NCI-H1930 (cell line): ENCODE measurements at places on chromosomes 3 and 15.

DNA sequence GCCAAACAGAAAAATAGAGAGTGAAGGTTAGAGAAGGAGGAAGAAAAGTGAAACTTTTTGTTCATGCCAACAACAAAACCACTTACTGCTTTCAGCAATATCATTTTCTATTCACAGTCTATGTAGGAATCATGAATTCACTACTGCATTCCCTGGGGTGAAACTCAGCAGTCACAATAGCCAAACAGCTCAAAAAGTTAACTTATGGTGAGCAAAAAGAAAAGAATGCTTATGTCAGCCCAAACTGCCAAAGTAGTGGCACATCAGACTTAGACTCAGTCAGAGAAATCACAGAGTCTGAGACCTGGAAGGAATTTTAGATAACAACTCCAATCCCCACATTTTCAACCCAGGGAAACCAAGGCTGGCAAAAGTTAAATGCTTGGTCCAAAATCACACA is 238.7 kb upstream of the TMCO5A start:
- DNase-seq: no peak

DNA sequence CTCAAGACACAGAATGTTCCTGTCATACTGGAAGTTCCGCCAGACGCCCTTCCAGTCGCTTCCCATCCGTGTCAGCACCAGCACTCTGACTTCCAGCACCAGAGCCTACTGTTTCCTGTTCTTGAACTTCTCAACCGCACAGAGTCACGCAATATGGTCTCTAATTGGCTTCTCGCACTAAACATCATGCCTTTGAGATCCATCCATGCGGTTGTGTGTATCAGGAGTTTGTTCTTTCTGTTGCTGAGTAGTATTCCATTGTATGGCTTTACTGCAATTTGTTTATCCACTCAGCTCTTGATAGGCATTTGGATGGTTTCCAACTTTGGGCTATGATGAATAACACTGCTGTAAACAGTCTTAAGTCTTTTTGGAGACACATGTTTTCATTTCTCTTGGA is 112.1 kb downstream of the LRRK1 start:
- DNase-seq: no peak

DNA sequence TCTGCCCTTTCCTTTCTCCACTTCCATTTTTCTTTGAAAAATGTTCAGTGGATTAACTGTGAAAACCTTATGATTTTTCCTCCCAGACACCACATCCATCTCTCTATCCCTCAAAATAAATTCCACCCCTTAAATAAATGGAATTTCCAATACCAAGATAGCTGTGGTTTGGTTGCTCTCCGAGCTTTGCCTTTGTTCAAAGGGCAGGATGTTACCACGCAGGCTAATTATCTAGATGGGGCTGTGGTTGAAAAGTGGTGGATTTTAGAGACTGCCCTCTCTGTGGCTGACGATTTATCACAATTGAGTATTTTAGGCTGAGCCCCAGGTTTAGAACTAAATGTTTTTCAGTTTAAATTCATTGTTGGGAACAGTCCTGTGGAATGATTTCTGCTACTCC is 36.9 kb upstream of the CMSS1 start:
- no peak for DNase-seq

DNA sequence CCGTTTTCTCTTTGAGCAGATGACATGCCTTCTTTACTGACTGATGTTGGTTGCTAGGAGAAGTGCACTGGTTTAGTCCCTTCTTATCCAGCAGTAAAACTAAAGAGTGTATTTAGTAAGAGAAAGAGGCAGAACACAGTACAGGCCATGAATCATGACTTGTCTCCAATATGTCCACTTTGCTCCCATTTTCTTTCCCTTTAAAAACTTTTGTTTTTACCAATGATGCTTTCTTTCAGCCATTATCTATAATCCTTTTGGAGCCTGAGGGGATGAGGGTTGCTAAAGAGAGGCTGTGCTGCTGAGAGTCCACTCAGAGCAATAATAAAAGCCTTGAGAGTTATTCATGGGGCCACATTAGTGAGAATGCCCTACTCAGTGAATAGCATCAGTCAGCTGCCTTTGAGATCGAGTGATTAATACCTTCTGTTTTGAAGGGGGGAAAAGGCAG is 12.2 kb downstream of the ROBO2 start:
- no peak for DNase-seq

DNA sequence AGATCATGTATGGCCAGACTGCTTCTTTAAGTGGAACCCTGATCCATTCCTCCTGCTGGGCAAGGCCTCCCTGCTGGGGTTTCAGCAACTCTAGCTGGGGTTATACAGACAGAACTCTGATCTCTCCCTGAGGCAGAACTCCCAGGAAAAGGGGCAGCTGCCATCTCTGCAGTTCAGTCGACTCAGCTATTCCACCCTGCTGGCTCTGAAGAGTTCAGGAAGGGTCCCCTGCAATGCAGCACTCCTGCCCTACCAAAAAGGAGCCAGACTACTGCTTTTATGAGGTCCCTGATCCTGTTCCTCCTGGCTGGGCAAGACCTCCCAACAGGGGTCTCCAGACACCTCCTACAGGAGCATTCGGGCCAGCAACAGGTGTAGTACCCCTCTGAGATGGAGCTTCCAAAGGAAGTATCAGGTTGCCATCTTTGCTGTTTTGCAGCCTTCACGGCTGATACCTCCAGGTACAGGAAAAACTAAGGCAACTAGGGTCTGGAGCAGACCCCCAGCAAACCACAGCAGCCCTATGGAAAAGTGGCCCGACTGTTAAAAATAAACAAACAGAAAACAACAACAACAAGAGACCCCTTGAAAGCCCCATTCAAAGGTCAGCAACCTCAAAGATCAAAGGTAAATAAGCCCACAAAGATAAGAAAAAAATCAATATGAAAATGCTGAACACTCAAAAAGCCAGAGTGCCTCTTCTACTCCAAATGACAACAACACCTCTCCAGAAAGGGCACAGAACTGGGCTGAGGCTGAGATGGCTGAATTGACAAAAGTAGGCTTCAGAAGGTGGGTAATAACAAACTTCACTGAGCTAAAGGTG is 14.2 kb upstream of the CP start:
- DNase-seq: no peak

- no peak for DNase-seq
Measured at GRCh38 chr15:51768018-51768417, 16.6 kb downstream of the TMOD2 start.

DNA sequence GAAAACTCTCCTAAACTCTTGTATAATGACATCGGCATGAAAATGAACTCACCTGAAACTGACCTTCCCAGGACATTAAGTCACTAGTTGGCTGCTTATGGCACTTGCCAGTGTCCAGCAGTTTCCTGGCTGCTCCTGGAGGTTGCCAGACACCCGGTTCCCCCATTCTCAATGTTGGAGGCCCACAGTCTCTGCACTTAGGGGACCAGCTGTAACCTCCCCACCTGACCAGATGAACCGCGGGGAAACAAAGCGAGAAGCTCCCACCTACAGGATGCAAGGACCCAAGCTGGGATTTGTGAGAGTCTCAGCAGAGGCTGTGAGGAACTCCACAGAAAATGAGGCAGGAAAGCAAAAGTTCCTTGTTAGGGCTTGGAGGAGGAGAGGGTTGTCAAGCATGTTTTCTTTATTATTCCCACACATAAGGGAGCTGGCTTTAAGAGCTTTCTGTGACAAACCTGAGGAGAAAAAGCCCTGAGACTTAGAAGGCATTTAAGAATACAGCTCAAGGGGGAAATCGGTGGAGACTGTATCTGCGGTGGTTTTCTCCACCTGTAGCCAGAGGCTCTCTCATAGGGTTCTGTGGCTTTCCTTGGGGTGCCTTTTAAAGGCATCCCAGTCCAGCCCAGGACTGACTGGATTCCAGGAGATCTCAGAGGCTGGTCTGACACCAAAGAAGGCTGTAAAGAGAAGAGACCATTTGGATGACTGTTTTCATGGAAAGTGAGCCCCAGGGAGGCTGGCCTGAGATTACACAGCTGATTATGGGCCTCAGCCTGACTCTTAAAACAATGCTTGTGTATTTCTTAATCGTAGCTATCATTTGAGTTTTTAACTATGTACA is 4.6 kb downstream of the TPM1 start:
- DNase-seq: no peak

DNA sequence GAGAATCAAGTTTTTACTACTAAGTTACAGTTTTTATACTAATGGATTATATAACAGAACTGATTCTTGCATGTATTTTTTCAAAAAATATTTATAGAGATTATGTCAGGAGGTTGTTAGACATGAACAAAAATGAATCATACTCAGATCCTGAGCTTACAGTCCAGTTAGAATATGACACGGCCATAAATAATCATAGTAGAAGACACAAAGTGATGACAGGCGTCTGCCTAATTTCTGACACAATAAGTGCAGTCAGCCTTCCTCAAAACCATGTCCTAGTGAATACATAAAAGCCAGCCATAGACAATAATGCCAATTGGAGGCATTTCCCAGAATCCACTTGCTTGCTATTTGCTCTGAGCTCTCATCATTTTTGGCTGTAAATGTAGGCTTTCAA is 81.7 kb upstream of the POU1F1 start:
- DNase-seq: no peak

- peak; percentile 23 for DNase-seq
Measured at GRCh38 chr3:150124142-150124541, 153.4 kb upstream of the PFN2 start.

GRCh38 chr3:185342459-185343174 is 20.3 kb upstream of the MAP3K13 start:
- DNase-seq: no peak

DNA sequence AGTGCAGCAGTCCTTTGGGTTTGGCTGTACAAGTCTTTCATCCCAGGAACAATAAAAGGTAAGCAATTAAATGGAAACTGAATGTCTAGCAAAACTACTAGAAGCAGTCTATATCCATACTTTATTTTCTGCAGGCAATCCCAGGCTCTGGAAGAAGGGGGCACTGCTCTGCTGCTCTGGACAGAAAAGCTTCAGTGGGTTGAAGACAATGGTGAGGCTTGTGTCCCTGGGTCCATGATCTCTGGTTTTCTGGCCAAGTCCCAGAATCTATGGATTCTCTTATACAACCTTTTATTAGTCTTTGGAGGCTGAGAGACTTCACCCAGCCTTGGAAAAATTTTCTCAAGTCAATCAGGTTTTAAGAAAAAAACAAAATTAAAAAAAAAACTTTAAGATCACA is 35.6 kb downstream of the SCAP start:
- DNase-seq: no peak

DNA sequence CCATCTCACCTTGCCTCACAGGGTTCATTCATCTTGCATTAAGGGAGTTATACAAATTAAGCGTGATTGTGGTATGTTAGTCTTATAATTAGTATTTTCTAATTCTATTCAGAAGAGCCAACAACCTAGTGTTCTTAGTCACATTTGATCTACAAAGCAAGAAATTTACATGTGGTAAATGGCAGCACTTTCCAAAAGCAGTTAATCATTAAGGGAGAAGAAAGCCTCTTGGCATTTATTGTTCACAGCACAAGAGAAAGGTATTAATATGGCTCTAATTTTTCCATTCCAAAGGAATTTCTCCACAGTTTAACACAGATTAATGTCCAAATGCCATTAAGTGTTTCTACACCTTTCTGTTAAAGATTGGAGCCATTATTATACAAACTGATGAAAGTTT is 1077.1 kb downstream of the ZPLD1 start:
- no peak for DNase-seq

DNA sequence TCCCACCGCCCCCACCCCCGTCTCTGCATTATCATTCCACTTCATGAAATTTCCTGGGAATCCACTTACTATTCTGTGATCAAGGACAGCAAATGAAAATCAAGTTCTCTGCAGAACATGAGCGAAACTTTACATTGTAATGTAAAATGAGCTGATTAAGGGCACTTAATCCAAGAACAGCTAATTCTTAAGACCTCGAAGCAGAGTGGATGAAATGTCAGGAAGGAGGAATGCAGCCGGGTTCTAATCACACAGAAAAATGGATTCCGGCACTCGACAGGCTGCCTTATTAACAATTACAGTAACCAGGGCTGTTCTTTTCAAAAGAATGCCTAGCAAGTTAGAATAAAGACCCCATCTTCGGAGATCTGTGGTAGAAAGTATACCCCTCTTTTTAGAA is 57.5 kb downstream of the RFTN1 start:
- DNase-seq: no peak

- DNase-seq: no peak
Measured at GRCh38 chr3:157094751-157095480, 65.0 kb downstream of the CCNL1 start.

- DNase-seq: no peak
Measured at GRCh38 chr3:110793611-110794010, 278.0 kb upstream of the NECTIN3 start.

GRCh38 chr3:94373456-94373855 is 310.6 kb downstream of the NSUN3 start:
- no peak for DNase-seq

GRCh38 chr3:18902081-18902793 is 246.1 kb upstream of the KCNH8 start:
- no peak for DNase-seq

DNA sequence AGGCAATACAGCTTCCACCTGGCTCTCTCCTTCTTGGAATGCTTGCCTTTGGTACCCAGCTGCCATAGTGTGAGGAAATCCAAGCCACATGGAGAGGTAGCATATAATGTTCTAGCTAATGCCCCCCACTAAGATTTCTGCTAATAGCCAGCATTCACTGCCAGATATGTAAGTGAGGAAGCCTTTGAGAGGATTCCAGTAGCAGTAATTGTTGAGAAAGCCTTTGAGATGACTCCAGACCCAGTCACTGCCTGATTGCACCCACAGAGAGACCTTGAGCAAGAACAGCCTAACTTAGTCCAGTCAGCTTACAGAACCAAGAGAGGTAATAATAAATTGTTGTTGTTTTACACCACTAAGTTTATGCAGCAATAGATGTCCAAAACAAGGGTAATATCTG is 63.1 kb downstream of the STRIT1 start:
- DNase-seq: no peak

DNA sequence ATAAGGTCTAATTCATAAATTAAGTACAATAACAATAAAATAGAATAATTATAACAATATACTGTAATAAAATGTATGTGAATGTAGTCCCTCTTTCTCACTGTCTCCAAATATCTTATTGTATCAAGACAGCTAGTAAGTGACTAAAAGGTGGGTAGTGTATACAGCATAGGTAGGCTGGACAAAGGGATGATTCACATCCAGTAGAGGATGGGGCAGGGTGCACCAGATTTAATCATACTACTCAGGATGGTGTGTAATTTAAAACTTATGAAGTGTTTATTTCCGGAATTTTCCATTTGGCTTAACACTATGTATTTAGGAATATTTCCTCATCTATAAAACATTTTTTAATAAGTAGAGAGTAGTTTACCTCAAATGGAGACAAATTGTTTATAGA is 876.1 kb upstream of the CADM2 start:
- no peak for DNase-seq

GRCh38 chr15:42194513-42194912 is 13.6 kb downstream of the VPS39 start:
- no peak for DNase-seq

- DNase-seq: peak; percentile 1
Measured at GRCh38 chr15:83565553-83566159, 88.3 kb upstream of the ADAMTSL3 start.

GRCh38 chr15:66294157-66294931 is 976 bp downstream of the DIS3L start:
- peak; percentile 16 for DNase-seq

- no peak for DNase-seq
Measured at GRCh38 chr3:197787412-197787811, 3.6 kb upstream of the LRCH3 start.

GRCh38 chr15:67548862-67549651 is 6.6 kb downstream of the MAP2K5 start:
- no peak for DNase-seq
